ENCODE measurements at places on chromosomes 1 and 21.

GRCh38 chr1:147620543-147620942 lies 49.8 kb downstream of the ACP6 start:
- DNase-seq, result no peak

GRCh38 chr1:24986372-24986965 lies 56.4 kb upstream of the RUNX3 start:
- no peak for DNase-seq

DNA sequence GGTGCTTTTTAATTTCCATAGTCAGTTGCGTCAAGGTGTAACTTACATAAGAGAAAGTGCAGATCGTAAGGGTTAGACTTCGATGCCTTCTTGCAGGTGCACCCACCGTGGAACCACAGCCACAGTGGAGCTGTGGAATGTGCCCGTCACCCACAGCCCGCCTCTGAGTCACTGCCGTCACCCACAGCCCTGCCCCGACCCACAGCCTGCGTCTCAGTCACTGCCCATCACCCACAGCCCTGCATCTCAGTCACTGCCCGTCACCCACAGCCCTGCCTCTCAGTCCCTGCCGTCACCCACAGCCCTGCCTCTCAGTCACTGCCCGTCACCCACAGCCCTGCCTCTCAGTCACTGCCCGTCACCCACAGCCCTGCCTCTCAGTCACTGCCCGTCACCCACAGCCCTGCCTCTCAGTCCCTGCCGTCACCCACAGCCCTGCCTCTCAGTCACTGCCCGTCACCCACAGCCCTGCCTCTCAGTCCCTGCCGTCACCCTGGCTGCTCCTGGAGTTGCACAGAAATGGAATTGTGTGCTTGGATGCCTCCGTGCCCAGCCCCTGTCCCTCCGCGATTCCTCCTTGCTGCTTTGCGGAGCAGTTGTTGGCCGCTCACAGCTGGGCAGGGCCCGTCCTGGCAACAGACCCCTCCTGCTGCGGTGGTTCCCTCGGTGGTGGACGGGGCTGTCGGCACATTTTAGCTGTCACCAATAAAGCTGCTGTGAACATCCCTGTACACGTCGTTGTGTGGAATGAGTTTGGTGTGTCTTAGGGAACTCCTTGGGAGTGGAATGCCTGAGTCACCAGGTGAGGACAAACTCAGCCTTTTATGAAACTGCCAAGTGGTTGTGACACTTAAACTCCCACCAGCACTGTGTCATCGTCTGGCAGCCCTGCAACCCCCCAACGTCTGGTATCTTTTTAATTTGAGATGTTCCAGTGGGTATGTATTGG lies 44.9 kb upstream of the COL6A2 start:
- DNase-seq, result peak; percentile 43

GRCh38 chr1:11340233-11340632 lies 67.2 kb downstream of the UBIAD1 start:
- DNase-seq, result no peak

DNA sequence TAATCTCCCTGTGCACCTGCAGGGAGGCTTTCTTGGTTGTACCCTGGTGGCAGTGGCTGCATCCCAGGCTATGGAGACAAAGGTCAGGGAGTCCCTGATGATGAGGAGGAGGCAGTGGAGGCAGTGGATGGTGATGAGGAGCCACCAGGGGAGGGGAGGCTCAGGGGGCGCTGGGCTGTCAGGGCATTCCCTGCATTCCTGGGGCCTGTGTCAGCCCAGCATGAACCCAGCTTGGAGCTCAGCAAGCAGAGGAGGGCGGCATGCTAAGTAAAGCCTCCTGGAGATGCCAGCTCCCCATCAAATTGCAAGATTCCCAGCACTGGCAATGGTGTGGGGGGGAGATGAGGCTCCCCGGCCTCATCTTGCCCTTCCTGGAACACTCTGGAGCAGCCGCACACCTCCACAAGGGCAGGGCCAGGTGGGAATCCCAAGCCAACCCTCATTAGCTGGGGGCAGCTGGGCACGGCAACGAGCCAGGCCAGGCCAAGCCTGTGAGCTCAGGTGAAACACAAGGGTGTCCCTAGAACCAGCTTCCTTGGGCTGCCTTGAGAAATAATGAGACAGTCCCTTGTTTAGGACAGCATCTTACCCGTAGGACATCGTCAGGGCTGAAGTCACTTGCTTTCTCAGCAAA lies 469.5 kb downstream of the MATN1 start:
- DNase-seq, result no peak

DNA sequence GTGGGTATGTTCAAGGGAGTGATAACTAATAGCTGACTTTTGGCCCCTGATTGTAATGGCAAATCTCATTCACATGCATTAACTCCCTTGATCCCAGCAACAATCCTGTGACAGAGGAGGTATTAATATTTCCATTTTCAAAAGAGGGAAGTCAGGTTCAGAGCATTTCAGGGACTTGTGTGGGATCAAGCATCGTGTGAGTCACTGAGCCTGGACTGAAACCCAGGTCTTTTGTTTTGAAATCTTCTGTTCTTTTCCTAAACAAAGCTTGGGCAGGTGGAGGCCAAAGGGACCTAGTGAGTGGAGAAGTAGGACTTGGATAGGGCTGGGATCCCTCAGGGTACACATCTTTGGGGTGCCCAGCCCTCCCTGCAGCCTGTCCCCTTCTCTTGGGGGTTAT lies 37.9 kb downstream of the ETNK2 start:
- DNase-seq, result no peak

DNA sequence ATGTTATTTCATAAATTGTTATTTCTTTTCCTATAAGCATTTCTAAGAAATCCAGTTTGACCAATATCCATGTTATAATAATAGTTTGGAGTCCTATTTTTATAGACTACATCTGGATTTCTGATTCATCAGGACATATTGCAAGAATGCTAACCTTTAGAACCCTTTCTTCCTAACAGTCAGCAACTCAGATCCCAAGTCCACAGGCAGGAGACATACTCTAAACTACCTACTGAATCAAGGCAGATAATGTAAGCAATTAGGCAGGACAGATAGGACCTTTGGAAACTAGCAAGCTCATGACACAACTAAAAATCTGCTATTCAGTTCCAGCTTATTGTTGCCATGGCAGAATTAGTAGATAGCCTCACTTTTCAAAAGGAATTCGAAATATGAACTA lies 104.1 kb downstream of the DENND1B start:
- DNase-seq, result no peak

DNA sequence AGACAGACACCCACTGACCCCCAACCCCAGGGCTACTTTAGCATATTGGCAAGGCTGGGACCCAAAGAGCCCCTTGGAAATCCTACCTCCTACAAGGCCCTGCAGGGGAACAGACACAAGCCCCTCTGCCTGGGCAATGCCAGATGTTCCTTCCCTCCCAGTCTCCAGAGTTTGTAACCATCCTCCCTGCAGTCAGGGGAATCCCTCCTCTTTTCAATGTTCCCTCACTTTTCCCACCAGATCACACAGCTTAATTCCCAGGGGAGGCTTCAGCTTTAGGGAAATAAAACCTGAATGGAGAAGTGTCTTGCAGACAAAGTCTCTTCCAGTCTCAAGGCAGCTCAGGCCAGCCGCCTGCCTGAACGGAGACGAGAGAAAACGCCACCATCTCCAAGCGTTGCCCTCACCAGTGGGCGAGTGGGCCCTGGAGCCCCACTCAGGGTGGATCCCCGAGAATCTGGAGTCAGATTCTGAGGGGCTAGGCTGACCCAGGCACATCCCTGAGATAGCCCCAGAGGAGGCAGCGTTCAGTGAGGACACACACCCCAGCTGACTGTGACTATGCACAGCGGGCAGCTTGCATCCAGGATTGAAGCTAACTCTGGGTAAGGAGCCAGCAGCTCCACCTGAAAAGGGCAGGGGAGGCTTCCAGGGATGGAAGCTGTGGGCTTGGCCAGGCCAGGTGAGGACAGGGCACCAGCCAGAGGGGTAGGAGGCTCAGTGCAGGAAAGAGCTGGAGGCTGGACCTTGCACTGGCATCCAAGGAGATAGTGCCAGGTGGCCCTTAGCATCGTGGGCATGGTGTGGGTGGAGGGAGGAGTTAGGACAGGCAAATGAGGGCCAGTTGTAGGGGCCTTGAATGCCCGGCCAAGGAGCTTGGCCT lies 44.0 kb upstream of the ZC3H12A start:
- DNase-seq, result no peak

GRCh38 chr1:119565131-119565772 lies 58.2 kb downstream of the HSD3B1 start:
- DNase-seq, result no peak

- DNase-seq, result no peak
These were observed 160.5 kb upstream of the HMCN1 start for GRCh38 chr1:185573677-185574076.

DNA sequence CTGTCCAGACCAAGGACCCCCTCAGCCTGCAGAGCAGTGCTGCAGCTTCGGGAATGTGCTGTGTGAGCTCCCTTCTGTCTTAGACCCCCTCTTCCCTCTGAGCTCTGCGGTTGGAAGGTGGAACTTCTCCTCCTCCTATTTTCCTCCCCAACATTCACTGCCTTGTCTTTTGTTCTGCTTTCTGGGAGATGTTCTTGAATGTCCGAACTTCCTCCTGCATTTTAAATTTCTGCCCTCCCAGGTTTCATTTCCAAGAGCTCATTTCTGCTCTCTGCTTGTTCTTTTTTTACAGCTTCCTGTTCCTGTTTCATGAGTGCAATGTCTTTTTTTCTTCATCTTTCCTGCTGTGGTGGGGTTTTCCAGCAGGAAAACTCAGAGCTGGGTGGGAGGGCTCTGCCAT lies 29.3 kb downstream of the RRP1 start:
- no peak for DNase-seq
